ENCODE measurements at places on chromosomes 7 and 10.

GRCh38 chr10:11515596-11516430 lies 95.6 kb downstream of the USP6NL start:
- no peak for DNase-seq

GRCh38 chr10:58637352-58637751 lies 124.7 kb downstream of the BICC1 start:
- no peak for DNase-seq

DNA sequence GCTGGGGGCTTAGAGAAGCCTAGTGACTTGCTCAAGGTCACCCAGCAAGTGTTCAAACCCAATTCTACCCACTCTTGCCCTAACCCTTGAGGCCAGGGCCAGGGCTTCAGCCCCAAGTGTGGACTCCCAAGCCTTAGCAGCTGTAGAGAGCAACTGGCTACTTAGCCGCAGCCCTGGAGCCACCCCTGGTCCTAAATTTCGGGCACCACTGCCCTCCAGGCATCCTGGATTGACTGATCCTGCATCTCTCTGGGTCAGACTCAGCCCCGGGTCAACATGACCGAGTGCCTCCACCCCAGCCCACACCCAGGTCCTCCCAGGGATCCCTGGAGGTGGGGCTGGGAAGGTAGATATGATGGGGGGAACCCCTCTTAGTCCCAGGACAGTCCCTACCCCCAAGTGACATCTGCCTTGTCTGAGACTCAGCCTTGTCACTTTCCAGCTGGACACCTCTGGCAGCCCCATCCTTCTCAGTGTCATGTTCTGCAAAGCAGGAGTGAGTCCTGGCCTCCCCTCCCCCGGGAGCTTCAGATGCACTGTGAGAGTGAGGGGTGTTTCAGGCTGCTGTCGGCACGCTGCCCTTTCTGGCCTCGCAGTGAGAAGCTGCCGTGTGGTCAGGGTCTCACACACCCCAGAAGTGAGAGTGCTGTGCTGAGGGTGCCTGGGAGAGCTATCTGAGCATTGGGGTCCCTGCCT lies 89.8 kb downstream of the ZMIZ1 start:
- no peak for DNase-seq

DNA sequence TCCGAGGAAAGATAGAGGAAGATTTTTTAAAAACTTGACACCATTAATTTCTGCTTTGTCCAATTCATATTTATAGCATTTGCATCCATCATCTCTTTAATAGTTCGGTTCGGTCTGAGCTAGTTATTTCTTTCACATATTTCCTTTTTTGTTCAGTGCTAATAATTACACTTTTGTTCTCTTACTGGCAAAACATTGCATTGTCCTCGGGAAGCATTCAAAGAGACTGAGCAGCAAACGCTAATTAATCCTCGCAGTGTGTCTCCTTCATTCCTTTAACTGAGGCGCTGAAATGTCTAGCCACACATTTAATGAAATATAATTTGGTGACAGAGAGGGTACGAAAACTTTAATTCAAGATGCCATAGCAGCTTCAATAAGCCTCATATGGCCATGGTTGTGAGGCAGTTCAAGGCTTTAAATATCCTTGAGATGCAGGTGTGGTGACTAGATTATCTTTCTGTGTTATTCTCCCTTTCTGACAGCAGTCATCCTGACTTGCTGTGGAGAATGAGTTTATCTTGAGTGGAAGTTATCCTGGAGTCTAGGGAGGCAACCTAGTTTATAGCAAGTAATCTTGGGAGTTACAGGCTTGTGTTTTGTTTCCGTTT lies 431.4 kb downstream of the SDK1 start:
- no peak for DNase-seq

DNA sequence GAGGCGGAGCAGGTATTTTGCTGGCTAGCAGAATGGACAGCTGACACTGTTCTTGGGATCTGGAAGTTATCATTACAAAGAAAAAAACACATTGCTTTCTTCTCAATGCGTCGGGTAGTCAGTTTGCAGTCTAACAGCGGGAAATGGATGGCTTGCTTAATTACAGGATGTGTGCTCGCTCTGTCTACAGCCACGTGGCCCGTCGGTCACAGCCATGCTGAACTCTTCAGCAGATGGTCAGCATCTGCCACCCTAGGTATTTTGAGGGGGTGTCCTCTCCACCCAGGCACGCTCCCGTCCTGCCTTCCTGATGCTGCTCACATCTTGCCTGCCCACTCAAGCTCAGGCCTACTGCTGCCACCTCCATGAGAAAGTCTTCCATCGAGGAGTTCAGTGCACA lies 20.4 kb upstream of the INMT start:
- DNase-seq = no peak

DNA sequence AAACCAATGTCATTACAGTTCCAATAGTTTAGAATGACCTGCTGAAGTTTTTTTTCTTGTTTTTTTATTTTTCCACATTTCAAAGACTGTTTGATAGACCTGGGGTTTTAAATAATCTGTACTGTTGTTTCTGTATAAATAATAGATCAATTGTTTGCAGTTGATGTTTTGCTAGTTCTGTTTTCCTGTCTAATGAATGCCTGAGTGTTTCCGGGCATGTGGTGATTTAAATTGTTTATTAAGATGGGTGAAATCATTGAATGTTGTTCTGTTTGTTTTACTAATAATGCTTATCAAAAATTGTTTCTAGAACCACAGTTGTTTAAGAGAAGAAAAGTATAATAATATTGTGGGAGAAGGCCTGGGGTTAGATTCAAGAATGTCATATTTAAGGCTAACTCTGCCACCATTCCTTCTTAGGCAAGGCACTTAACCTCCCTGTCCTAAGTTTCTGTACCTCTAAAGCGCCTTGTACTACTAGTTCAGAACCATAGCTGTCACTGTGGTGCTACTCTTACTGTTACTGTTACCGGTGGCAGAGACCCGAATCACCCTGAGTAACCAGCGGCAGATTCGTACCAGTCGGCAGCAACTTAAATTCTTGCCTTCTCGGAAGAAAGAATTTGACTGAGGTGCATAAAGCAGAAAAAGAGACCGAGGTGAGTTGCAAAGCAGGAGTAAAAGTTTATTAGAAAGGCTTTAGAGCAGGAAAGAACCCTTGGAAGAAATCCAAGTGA lies 1014.1 kb downstream of the REEP3 start:
- DNase-seq = no peak

- no peak for DNase-seq
Observed at GRCh38 chr7:151896486-151896885, 19.6 kb upstream of the PRKAG2 start.

DNA sequence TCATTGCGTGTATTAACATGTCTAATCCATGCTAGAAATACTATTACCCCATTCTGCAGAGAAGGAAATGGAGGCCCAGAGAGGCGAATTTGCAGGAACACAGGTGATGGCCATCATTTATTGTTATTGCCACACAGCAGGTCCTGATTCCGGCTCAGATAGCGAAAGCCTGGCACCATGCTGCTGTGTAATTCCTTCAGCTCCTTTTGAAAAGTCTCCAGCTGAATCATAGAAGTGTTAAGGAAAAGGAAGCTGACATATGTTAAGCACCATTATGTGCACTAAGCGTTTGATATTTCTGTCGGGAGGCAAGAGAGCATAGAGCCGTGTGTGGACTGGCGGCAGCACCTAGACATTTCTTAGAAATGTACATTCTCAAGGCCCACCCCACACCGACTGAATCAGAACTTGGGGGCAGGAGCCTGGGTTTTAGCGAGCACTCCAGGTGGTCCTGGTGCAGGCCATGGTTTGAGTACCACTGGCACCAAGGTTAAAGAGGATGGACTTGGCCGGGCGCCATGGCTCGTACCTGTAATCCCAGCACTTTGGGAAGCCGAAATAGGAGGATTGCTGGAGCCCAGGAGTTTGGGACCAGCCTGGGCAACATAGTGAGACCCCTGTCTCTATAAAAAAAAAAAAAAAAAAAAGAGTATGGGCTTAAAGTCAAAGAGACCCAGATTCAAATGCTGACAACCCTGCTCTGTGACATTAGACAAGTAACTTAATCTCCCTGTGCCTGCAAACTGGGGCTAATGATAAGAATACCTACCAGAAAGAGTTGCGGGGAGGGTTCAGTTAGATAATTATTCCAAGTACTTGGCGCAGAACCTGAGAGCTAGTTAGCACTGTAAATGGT lies 52.2 kb downstream of the UNC5B start:
- no peak for DNase-seq

DNA sequence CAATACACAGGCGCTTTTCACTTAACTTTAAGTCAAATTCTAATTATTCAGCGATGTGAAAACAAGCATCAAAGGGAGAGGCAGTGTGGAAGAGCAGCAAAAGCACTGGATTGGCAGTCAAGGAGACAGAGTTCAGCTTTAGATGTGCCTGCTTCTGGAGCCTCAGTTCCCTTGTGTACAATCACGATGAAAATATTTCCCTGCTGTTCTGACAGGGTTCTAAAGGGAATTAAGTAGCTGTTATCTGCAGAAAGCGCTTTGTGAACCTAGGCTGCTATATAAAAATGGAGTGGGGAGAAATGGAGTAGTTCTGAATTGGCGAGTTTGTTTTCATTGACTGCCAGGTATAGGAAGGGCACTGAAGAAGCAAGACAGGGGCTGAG lies 237.8 kb upstream of the SP8 start:
- DNase-seq = no peak

GRCh38 chr7:134660961-134661376 lies 14.3 kb downstream of the BPGM start:
- no peak for DNase-seq

DNA sequence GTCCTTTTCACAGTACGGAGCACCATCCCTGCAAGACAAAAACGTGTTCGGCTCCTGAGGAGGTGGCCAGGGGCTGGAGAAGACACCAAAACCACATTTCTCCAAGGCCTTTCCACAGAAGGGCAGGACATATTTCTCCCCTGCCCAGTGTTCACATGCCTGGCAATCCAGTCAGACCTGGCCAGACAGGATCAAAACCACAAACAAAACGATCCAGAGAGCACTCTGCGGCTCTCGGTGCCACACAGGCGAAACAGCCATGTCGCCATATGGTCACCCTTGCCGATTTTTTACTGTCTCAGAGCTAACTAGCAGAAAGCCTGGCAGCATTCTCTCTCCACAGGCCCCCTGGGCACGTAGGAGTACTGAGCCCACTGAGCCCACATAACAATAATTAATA lies 113.0 kb downstream of the ABLIM1 start:
- no peak for DNase-seq

DNA sequence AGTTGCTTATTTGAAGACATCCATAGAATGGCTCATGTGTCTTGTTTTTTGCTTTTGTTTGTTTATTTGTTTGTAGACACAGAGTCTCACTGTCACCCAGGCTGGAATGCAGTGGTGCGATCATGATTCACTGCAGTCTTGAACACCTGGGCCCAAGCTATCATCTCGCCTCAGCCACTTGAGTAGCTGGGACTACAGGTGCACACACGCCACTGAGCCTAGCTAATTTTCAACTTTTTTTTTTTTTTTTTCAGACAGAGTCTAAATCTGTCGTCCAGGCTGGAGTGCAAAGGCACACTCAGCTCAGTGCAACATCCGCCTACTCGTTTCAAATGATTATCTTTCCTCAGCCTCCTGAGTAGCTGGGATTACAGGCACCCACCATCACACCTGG lies 83.3 kb upstream of the KLF6 start:
- DNase-seq = no peak

DNA sequence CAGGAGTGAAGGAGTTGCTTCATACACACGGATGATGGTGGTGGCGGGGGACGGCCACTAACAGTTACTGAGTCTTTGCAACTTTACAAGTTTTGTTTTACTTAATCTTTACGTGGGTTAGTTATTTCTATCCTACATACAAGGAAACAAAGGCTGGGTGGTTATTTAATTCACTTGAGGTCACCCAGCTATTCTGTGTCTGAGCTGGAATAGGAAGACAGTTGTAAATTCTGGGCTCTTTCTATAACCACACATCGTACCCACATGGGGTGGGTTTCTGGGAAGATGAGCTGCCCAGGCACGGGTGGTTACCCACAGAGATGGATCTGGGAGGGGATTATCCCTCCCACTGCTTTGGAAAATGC lies 137.9 kb downstream of the ANLN start:
- no peak for DNase-seq

DNA sequence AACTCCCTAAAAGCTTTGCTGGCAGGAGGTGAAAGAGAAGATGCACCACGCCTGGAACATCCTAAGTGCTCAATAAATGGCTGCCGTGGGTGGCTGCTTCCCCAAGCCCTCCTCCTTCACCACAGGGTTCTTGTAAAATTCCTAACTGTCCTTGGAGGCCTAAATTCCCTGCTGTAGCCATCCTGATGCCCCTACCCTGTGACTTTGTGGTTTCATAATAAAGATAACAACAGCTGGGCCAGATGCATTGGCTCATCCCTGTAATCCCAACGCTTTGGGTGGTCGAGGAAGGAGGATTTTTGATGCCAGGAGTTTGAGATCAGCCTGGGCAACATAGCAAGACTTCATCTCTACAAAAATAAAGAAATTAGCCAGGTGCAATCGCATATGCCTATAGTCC lies 341.8 kb downstream of the ANKRD30A start:
- DNase-seq = no peak

GRCh38 chr7:130988443-130988842 lies 254.4 kb upstream of the KLF14 start:
- DNase-seq = no peak

DNA sequence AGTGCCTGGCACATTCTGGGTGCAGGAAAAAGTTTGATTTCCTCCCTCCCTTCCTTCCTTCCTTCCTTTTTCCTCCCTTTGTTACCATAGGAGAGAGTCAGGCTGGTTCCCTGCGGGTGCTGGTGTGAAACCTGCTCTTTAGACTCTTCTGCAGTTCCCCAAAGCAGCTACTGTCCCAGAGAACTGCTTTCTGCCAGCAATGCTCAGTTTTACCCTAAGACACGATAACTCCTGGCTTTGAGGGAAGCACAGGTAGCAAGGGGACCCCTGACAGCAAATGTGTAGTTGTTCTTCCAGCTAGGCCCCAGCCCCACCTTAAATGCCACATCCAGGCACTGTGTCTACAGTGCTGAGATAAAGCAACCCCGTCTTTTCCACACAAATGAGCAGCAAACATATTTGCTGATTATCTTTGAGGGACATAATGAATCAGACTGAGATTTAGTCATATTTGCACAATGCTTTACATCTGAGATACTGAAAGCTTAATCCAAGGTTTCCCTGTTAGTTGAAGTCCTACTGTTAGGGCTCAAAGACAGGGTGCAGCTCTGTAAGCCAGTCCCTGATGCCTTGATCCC lies 55.5 kb downstream of the MET start:
- DNase-seq = no peak

DNA sequence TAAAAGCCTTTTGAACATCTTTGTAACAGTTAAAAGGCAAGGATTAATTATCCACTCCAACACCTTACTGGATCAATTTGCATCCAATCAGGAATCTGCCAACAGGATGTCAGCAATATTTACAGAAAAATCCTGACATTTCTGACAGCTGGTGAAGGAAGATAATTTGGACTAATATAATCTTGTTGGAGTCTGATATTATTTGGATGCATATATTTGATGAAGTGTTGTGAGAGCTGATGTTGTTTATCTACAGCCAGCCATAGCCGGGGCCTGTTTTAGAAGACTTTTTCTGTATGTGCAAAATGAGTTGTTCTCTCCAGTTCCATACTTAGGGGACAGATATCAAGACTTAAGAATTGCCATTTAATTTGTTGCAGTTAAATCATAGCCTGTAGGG lies 91.1 kb downstream of the GPR37 start:
- DNase-seq = no peak

- DNase-seq = no peak
Observed at GRCh38 chr7:85160223-85160622, 26.6 kb downstream of the SEMA3D start.

All from cardiac septum (tissue), 1 donor.